HCEC 1CT (cell line): ENCODE measurements at places on chromosomes 1 and 21.

GRCh38 chr1:25710583-25711347 is 89.2 kb upstream of the SELENON start:
- DNase-seq = no peak

- DNase-seq = no peak
These were observed 14.3 kb upstream of the SIPA1L2 start for GRCh38 chr1:232644209-232644608.

DNA sequence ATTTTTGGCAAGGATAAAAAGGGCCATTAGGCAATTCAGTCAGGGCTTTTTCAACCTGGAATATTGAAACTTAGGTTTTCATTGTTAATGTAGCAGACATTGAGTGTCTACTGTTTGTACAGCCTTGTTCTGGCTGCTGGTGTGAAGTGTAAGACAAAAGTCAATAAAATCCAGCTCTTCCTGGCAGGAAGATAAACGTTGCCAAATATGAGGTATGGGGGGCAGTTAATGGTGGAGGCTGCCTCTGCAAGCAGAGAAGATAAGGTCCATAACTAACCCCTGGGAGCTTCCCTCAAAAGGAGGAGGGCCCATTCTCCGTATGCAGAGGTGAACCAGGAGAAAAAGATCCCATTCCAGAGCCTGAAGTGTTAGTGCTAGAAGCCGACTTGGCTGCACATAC is 19.5 kb upstream of the SHE start:
- no peak for DNase-seq

DNA sequence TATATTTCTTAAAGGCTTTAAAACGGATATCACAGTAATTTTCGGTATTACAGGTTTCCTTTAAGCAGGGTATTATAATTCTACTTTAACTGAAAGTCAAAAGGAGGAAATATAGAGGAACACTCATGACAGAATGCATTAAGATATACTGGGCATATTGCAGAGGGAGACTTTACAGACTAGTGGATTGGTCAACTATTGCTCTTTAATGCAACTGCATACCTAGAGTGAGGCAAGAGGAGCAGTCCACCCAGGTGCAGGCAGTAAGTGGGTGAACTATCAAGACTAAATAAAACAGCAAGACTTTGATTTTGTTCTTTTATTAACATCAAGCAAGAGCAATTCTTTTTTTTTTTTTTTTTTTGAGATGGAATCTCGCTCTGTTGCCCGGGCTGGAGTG is 10.5 kb downstream of the SCAF4 start:
- DNase-seq = no peak

- DNase-seq = no peak
These were observed 23.3 kb downstream of the CAPN8 start for GRCh38 chr1:223642237-223642636.

DNA sequence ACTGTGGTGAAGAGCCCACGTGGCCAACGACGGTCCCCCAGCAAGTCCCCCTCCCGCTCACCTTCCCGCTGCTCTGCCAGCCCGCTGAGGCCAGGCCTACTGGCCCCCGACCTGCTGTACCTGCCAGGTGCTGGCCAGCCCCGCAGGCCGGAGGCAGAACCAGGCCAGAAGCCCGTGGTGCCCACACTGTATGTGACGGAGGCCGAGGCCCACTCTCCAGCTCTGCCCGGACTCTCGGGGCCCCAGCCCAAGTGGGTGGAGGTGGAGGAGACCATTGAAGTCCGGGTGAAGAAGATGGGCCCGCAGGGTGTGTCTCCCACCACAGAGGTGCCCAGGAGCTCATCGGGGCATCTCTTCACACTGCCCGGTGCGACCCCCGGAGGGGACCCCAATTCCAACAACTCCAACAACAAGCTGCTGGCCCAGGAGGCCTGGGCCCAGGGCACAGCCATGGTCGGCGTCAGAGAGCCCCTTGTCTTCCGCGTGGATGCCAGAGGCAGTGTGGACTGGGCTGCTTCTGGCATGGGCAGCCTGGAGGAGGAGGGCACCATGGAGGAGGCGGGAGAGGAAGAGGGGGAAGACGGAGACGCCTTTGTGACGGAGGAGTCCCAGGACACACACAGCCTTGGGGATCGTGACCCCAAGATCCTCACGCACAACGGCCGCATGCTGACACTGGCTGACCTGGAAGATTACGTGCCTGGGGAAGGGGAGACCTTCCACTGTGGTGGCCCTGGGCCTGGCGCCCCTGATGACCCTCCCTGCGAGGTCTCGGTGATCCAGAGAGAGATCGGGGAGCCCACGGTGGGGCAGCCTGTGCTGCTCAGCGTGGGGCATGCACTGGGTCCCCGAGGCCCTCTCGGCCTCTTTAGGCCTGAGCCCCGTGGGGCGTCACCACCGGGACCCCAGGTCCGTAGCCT is 46.8 kb downstream of the TRIM11 start:
- no peak for DNase-seq

- no peak for DNase-seq
These were observed 20.7 kb downstream of the ECE1 start for GRCh38 chr1:21269461-21270085.

- DNase-seq = no peak
These were observed 407.3 kb downstream of the USP25 start for GRCh38 chr21:16137106-16137505.

- no peak for DNase-seq
These were observed 380.6 kb downstream of the SIPA1L2 start for GRCh38 chr1:232249339-232249738.

- no peak for DNase-seq
These were observed 87.8 kb downstream of the HLX start for GRCh38 chr1:220966881-220967611.

- DNase-seq = no peak
These were observed 96.9 kb downstream of the DHRS3 start for GRCh38 chr1:12521096-12521495.

GRCh38 chr1:210250665-210250997 is 18.0 kb downstream of the SERTAD4 start:
- DNase-seq = no peak

DNA sequence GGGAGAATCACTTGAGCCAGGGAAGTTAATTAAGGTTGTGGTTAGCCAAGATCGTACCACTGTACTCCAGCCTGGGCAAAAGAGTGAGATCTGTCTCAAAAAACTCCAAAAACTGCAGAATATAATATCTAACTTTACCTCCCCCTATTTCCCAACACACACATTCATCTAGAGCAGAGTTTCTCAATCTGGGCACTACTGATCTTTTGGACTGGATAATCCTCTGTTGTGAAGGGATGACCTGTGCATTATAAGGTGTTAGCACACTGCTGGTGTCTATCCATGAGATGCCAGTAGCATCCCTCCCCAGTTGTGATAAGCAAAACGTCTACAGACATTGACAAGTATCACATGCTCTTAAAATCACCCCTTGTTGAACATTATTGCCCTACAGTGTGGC is 61.8 kb downstream of the RGS13 start:
- DNase-seq = no peak

DNA sequence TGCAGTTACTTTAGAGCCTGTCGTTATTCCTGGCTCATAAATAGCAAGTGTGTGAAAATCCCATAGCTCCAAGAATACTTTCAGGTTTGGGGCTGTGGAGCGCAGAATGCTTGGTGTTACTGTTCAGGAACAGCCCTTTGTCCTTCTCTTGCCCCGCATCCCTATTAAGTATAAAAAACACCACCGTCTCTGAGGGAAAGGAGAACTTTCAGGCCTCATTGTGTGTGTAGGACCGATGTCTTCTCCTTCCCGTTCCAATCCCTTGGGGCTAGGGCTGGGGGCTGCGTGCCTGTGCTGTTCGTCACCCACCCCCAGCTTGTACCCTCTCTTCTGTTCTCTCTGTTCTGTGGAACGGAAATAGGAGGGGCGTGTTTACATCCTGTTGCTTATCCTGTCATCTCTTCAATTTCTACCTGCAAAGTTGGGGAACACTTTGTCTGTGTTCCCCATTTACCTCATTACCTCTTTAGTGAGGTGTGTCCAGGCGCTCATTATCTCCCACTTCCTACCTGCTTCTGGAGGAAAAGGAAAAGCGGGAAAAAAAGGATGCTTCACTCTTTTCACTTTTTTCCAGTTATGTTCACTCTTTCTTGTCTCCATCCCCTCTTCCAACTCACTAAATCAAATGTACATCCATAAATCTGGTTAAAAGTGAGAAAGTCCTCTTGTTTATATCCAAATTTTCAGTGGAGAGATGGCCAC is 788 bp upstream of the TXNIP start:
- no peak for DNase-seq

DNA sequence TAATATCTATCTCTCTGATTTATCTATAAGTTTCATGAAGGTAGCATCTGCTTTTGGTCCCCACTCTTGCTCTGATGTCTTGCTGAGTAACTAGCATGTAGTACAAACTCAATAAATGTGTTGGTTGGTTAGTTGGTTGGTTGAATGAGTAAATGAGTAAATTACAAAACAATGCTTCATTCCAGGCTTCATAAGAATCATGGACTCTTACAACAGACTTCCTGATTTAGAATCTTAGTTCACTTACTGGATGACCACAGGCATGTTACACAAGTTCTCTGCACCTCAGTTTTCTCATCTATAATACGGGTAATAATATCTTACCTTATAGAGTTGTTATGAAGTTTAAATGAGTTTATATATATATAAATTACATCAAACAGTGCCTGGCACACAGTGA is 98.6 kb downstream of the ZNF281 start:
- peak; percentile 54 for DNase-seq

DNA sequence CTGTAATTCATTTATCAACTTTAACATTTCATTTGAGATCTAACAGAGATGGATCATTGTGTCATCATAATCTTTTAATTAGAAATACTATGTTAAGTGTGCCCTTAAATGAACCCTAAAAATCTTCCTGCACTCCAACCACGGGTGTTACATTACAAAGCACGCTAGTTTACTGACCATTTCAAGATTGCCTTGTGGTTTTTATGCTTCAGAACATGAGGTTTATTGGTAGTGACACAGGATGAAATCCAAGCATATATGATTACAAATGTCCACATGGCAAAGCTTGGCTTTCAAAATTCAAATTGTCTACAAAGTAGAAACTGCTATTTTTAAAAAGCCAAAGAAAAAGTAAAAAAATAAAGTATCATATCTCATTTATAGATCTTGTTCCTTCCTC is 190.4 kb upstream of the USP25 start:
- no peak for DNase-seq

GRCh38 chr1:19775317-19775716 is 24.4 kb downstream of the TMCO4 start:
- DNase-seq = no peak

- peak; percentile 61 for DNase-seq
These were observed 65.0 kb downstream of the LRRC40 start for GRCh38 chr1:70140343-70140742.
